Type B pancreatic cell (in vitro differentiated cells): ENCODE measurements at places on chromosomes 2 and 18.

GRCh38 chr2:27915874-27916273 lies 25.3 kb downstream of the BABAM2 start:
- DNase-seq: no peak

DNA sequence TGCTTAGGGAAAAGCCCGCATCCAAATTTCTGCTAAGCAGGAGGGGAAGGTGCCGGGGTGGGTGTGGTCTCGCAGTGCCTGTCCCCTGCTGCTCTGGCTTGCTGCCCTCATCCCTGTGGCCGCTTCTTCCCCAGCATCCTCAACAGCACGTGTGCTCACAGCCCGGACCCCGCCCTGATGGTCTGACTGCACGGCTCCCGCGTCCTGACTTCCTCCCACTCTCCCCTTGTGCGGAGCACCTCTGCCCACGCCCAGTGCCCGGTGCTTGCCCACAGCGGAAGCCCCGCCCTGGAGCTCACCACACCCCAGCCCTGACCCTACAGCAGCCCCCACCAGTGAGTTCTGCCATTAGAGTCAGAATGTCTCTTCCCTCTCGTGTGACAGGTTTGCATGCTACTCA lies 277.9 kb downstream of the NDUFA10 start:
- DNase-seq: no peak

DNA sequence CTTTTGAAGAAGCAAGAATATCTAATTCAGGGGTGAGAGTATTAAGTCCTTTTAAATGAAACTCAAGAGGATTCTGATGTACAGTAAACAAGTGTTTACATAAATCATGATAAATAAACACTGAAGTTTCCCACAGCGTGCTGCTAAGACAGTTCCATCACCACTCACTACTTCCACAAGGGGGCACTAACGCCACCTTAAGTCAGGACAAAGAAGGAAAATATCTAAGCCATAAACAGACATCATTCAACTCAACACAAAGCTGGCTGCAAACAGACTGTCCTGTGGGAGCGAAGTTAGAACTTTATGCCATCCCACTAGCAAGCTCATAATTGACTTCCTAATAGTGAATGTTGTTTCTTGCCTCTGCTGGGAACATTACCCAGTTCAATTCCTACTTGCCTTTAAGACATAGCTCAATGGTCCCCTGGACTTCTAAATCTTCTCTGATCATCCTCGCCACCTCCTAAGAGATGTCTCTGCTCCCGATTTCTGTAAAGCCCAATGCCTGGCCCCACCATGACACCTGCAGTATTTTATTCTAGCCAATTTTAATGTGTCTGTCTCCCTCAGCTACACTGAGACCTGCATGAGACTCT lies 36.5 kb downstream of the MRPL44 start:
- no peak for DNase-seq

- no peak for DNase-seq
Observed at GRCh38 chr2:234453216-234453615, 43.7 kb downstream of the ARL4C start.

DNA sequence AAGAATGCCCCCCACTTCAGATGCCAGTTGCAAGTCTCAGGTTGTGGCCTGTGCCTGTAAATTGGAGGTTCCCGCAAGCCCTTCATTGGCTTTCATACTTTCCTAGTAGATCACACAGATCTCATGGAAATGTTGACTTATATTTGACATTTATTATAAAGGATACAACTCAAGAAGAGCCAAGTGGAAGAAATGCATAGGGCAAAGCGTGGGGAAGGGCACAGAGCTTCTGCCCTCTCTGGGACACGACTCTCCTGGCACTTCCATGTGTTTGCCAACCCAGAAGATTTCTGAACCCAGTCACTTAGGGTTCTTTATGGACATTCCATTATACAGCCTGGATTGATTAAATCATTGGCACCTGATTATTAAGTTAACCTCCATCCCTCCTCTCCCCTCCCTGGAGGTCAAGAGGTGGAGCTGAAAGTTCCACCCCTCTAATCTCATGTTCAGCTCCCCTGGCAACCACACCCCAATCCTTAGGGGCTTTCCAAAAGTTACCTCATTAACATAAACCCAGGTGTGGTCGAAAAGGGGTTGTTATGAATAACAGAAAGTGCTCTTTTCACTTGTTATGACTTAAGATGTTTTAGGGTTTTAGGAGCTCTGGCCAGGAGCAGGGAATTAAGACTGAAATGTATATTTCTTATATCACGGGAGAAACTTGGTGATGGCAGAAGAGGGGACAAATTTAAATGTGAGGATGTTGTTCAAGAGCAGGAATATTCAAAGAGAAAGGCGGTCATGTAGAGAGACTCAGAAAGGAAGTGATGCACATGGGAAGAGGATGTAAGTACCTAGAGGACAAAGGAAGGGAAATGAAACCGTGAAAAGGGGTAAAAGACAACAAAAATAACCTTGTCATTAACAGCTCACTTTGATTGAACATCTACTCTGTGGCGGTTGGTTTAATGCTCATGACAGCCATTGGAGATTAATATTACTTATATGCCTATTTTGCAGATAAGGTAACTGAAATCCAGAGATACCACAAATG lies 31.8 kb downstream of the SP100 start:
- no peak for DNase-seq

GRCh38 chr2:71599646-71600236 lies 146.4 kb downstream of the DYSF start:
- DNase-seq: no peak

GRCh38 chr2:123696021-123696420 lies 329.1 kb upstream of the CNTNAP5 start:
- no peak for DNase-seq

- DNase-seq: no peak
Observed at GRCh38 chr2:218861645-218862318, 2.2 kb downstream of the WNT6 start.
